ENCODE measurements at places on chromosomes 16 and 17.

GRCh38 chr17:33198954-33199353 is 94.1 kb downstream of the ASIC2 start:
- DNase-seq = no peak

- no peak for DNase-seq
Observed at GRCh38 chr17:15145621-15146020, 119.5 kb downstream of the PMP22 start.

DNA sequence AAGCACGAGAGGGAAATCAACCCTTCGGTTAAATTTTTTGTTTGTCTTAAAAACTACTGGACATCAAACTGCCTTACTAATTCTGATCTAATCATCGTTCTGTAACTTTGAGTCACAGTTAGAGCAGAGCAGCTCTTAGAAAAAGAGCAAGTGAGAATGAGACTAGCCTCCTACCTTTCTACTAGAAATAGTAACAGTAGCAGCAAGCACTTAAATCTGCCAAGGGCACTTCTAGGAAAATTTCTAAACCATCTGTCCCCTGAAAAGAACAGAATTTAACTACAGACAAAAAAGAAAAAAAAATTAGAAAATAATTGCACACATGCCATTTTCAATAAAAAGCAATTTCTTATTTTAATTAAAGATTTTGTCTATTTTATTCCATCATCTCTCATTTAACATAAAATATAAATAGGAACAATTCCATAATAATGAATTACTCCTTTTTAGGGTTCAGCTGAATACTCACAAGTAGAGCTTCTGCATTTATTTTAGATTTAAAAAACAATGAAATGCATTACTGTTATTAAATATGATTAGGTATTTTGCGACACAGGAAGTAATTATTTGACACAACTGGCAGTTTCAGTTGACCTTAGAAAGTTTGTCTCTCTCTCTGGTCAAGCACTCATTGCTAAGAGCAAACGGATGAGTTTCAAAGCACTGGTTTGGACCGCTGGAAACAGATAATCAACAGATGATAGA is 250.8 kb upstream of the SOX9 start:
- no peak for DNase-seq

GRCh38 chr17:7477392-7478275 is 1.8 kb downstream of the ZBTB4 start:
- peak; percentile 85 for DNase-seq

- DNase-seq = no peak
Observed at GRCh38 chr16:4058386-4058785, 57.9 kb downstream of the ADCY9 start.

GRCh38 chr17:1707107-1707506 is 3.1 kb downstream of the TLCD2 start:
- no peak for DNase-seq

DNA sequence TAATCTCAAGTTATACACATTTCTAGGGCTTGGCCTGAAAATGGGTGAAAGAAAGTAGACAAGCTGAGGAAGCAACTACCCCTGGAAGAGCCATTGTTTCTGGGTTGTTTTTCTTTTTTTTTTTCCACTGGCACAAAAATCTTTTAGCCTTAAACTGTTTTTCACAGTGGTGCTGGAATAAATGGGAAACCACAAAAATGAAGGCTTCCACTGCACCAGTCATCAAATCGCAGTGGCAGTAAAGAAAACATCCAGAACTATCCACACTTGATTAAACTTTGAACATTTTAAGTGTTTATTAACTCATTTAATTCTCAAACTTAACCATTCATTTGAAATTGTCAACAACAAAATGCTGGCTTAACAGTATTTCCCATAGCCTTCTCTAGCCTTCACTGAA is 14.3 kb downstream of the CMTM4 start:
- DNase-seq = no peak

DNA sequence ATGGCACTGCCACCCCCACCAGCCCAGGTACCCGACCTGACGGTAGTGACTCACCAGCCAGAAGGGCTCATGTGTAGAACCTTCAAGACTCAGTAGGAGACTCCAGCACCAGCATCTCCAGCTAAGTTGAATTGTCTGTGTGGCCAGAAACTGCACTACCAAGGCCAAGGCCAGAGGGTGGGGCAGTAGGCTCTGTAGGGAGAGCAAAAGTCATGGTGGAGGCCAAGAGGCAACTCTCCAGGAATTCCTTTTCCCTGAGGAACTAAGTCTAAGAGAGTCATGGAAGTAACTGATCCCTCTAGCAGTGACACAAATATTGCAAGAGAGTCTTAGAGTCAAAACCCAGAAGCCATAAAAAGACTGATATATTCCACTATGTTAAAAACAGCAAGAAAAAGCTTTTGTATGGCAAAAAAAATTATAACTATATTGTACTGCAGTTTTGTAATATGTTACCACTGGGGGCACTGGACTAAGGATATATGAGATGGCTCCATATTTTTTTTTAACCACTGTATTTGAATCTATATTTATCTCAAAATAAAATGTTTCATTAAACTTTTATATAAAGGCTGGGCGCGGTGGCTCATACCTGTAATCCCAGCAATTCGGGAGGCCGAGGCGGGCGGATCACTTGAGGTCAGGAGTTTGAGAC is 30.2 kb upstream of the GUCY2D start:
- DNase-seq = no peak

GRCh38 chr16:84507011-84507982 is 2.8 kb upstream of the MEAK7 start:
- DNase-seq = no peak

GRCh38 chr17:2050300-2051060 is 4.4 kb upstream of the HIC1 start:
- no peak for DNase-seq

GRCh38 chr16:88141580-88141979 is 190.3 kb downstream of the BANP start:
- DNase-seq = no peak

- no peak for DNase-seq
Observed at GRCh38 chr16:74321356-74321755, 24.7 kb downstream of the PSMD7 start.

- DNase-seq = no peak
Observed at GRCh38 chr17:44627513-44628242, 28.6 kb upstream of the MEIOC start.

DNA sequence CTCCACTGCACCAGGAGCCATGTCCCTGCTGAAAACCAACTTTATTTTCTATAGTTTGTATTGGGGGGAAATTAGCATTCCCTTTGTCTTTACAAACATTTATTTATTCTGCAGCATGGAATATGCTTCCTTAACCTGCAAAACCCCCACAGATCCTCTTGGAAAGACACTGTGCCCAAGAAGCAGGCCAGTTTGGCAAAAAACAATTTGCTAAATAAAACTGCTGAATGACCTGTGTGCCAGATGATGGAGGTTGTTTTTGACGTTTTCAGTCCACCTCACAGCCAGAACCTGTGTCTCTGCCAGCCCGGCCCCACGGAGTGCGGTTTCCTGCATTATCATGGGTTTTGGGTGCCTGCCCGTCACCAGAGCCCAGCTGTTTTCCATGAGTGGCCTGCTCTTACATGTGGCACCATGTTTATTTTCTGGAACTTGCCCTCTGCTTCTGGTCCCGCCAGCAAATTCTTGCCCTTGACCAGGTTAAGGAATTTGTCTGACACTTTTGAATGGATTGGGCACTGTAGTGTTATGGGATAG is 26.4 kb downstream of the ORC6 start:
- no peak for DNase-seq

DNA sequence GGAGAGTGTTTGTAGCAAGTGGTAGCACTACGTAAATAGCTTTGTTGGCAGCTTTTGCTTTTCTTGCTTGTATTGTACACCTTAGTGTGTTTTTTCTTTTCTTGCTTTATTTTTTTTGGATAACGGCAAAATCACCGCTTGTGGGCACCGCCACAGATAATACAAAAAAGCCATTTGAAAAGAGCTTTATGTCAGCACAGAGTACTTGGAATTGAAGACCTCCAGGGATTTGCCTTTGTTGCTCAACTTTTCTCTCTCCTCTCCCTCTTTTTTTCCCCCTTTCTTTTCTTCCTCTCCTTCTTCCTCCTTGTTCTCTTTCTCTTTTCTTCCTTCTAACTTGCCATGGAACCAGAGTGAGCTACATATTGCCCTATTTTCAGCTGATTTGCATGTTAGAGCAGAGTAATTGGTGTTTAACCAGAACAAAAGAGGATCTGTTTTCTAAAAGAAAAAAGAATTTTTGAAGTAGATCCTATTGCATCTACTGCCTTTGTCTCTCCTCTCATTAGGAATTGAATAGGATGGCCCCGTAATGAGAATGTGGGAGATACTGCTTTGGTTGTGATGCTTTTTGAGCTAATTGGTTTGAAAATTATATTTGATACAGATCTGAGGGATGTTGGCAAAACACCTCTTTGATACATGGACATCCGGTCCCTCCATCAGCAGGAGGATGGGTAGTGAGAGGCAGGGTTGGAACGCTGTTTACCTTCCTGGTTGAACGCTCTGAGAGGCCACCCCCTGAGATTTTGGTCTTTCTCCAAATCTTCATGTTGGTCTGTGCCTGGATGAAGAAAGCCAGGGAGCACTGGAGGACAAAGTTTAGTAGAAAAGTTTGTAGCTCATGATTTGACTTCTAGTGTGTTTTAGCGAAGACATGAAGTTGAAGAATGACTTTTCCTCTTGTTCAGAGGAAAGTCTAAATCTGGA is 85.6 kb downstream of the MSI2 start:
- no peak for DNase-seq

GRCh38 chr17:49889500-49889899 is 41.6 kb upstream of the TAC4 start:
- no peak for DNase-seq

DNA sequence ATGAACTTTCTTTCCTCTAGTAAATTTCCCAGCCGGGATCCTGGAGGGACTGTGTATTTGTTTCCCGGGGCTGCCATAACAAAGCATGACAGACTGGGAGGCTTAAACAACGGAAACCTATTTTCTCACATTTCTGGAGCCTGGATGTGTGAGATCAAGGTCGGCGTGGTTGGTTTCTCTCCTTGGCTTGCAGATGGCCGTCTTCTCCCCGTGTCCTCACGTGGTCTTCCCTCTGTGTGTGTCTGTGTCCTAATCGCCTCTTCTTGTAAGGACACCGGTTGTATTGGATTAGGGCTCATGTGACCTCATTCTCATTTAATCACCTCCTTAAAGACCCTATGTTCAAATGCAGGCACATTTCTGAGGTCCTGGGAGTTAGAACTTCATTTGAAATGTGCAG is 22.0 kb upstream of the USP10 start:
- no peak for DNase-seq

GRCh38 chr16:56909527-56909979 is 22.4 kb upstream of the HERPUD1 start:
- no peak for DNase-seq

DNA sequence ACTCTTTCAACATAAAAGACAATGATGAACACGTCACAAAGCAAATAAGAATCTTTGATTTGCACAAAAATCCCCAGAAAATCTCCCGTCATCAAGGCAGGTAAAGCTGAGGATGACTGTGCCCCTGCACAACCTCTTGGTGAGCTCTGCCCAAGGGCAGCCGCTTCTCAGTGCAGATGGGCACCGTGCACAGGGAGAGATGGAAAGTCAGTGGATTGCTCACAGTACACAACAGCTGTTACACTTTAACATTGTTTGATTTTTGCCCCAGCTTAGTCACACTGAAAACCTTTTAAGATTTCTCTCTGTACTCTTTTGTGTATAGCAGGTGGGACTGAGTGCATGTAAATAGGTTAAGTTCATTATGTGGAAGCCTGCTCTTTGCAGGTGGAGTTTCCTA is 104.2 kb downstream of the CDK5R1 start:
- DNase-seq = no peak

DNA sequence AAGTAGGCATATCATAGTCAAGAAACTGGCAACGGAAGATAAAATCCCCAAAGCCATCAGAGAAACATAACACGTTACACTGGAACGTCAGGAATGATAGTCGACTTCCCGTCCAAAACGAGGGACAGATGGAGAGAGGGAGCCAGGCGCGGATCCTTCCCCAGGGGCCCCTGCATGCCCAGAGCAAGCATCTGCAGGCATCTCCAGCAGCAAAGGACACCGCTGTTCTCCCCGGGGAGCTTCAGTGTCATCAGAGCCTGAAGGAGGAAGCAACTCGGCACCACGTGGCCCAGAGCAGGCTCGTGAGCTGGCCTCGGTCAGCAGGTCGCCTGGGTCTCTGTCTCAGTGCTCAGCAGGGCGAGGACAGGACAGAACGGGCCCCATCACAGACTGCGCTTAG is 50.1 kb downstream of the LMF1 start:
- DNase-seq = no peak

DNA sequence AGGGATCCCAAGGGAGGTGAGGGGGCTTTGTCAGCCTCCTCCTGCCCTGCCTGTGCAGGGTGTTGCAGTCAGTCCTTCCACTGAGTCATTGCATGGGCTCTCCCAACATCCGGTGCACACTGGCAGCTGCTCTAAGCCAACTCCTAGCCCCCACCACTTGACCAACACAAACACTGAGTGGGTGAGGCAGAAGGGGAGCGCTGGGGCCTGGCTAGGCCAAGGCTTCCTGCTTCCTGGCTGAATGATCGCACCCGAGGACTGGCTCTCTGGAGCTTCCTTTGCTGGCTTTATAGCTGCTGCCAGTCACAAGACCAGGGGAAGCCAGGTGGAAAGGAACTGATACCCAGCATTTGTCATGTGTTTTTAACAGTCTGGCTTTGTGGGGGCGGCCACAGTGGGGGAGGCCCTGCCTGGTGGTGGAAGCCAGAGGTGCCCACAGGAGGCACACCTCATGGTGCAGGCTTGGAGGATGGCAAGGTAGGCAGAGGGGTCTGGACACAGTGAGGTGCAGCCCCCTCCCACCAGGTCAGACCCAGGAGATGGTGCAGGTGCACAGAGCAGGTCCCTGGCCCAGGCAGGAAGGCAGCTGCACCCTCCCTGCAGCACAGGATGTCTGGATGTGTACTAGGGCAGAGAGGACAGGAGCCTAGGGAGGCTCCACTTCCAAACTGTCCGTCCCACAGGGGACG is 6.8 kb downstream of the MPG start:
- peak; percentile 88 for DNase-seq

GRCh38 chr16:51818342-51818944 is 667.4 kb upstream of the SALL1 start:
- DNase-seq = peak; percentile 44

GRCh38 chr16:3569851-3570250 is 7.4 kb downstream of the NLRC3 start:
- no peak for DNase-seq

GRCh38 chr17:40909755-40910154 is 24.7 kb upstream of the KRT20 start:
- peak; percentile 59 for DNase-seq

GRCh38 chr16:17364319-17365210 is 106.2 kb downstream of the XYLT1 start:
- DNase-seq = peak; percentile 82
